ENCODE measurements at places on chromosomes 12 and 14.

GRCh38 chr14:29836395-29836794 is 91.3 kb downstream of the PRKD1 start:
- DNase-seq: no peak

DNA sequence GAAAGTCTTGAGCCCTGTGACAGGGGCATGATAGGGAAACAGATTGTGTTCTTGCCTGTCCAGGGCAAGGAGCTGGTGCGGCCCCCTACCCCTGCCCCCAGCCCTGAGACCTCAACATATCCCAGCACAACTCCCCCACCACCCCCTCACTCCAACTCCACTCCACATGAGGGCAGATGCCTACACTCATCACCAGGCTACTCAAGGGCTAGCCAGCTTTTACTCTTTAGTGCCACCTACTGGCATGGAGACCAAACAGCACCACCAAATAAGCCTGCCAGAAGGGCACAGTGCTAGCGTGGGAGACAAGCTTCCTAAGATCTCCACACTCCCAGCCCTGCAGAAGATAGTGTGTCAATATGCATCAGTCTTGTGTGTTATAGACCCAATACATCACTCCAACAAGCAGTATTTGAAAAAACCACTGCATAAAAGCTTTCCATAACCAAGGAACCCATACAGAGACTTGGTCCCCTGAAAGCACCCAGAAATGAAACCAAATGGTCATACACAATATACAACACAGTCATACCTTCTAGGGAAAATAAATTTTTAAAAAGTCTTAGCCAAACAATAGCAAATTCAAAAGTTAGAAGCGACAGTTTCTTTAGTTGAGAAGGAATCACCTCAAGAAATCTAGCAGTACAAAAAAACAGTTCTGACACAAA is 154.4 kb downstream of the KCNK10 start:
- peak; percentile 22 for DNase-seq

DNA sequence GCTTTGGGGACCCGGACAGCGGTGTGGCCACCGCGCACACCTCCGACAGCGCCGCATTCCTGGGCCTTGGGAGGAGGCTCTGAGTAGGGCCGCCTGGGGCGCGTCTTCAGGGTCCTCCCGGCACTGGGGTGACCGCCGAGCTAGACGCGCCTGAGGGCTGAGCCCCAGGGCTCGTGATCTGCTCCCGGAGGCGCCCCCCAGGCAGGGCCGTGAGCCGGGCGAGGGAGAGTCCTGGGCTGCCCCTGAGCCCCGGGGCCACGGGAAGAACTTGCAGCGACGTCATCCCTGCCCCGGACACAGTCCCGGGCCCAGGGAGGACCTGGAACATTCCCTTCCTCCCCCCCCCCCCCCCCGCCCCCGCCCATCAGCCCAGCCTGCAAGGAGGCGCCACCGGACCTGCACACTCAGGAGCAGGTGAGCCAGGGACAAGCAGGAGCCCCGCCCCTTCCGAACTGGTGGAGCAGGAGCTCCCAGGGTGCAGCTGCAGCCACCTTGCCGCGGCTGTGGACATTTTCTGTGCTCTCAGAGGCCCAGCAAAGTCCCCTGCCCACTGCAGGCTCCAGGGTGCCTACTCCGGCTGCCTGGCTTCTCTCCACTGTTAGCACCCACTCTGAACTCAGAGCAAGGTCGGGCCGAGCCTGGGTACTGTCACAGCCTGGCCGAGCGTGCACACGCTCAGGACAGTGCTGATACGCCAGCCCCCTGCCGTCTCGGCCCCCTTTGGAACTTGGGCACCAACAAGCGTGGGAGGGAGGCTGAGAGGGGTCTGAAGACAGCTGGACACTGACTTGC is 50.7 kb downstream of the A2M start:
- DNase-seq: peak; percentile 3

DNA sequence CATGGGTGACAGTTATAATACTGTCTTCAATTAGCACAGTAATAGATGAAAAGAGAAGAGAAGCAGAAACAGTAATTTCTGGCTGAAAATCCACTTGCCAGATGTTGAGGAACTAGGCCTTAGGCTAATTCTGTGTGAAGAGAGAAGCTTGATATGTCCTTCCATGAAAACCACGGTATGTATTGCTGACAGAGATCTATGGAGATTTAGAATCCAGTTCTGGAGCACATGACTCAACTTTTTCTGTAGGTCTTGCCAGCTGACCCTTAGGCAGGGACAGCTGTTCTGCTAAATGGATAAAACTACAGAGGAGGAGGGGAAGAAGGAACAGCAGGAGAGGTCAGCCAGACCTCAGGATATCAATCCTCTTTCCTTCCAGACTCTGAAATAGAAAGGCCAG is 211.5 kb downstream of the PRKD1 start:
- peak; percentile 94 for DNase-seq

- DNase-seq: peak; percentile 4
Observed at GRCh38 chr14:52422650-52423356, 108.7 kb downstream of the PTGER2 start.

DNA sequence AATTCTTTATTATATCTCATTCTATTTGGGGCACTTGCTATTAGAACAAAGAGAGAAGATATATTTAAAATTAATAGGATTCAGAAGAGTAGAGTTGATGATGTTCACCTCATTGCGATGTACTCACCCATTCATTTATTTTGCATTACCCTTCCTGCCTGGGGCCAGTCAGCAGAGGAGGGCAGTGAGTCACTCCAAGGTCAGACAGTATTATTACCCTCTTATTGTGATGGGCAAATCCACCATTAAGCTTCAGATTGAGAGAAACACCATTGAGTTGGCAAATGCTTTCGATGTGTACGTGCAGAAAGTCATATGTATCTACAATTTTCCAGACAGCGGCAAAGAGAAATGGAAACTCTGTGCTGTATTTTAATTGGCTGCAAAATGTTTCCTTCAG is 134.2 kb downstream of the BICD1 start:
- DNase-seq: peak; percentile 74

GRCh38 chr14:64646103-64646502 is 58.1 kb upstream of the PLEKHG3 start:
- DNase-seq: no peak

GRCh38 chr14:92963301-92964123 is 40.6 kb downstream of the CHGA start:
- no peak for DNase-seq

- no peak for DNase-seq
Observed at GRCh38 chr12:105275997-105276733, 40.2 kb upstream of the APPL2 start.

DNA sequence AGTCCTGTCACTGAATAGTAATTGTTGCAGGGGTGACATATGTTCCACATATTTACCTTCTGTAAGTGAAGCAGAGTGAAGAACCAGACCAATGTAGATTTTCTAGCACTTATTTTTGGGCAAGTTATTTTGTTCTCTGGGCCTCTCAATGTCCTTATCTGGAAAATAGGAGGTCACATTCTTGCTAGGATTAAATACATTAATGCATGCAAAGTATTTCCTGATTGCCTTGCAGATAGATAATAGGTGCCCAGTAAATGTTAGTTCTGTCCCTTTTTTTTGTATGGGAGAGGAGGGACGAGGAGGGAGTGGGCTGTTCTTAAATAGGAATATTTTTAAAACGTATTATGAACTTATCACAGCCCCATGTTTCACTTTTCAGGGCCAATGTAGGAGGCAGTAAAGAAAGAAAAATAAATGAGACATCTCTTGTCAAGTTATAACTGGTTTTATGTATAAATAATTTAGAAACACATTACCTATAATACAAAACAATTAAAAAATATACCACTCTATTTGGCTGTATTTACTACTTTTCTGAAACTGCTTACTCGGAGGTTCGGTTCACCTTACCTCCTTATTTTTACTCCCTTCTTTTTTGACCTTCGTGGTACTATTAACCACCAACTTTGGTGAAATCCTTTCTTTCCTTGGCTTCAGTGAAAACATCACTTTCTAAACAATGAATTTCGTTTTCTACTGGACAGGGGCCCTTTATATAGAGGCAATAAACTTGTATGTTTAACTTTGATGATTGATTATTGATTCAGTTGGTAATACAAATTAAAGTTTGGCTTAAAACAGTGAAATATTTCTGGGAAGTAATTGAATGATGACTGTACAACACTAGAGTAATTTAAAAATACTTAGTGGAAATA is 41.9 kb downstream of the DIP2B start:
- DNase-seq: no peak

GRCh38 chr14:89723930-89724627 is 230.5 kb downstream of the EFCAB11 start:
- no peak for DNase-seq

DNA sequence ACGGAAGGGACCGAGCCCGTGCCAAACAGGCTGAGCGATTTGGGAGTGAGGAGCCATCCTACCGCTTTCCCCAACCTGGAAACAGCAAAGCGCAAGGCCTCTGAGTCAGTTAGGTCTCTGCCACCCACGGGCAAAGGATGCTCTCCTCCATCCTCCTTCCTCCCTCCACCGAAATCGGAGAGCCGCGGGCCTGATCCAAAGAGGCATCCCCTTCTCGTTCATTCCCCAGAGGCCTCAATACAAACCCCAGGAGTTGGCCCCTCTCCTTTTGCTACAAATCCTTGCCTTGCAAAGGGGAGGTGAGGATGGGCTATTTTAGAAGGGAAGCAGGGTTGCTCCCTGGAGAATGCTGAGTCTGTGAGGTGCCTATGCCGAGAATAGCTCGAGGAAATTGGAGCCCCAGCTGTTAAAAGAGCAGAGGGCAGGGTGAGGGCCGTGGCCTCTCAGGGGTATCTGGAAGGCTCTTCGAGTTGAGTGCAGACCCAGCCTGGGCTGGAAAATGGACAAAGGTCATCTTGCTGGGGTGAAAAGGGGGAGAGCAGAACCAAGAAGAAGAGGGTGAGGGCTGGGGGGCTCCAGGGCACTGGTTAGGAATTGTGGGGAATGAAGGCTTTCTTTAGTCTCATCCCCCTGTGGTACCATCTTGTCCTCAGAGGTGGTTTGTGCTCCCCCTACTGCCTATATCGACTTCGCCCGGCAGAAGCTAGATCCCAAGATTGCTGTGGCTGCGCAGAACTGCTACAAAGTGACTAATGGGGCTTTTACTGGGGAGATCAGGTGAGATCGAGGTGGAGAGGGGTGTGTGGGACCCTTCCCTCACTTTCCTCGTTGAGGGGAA is 1.1 kb downstream of the TPI1 start:
- no peak for DNase-seq

DNA sequence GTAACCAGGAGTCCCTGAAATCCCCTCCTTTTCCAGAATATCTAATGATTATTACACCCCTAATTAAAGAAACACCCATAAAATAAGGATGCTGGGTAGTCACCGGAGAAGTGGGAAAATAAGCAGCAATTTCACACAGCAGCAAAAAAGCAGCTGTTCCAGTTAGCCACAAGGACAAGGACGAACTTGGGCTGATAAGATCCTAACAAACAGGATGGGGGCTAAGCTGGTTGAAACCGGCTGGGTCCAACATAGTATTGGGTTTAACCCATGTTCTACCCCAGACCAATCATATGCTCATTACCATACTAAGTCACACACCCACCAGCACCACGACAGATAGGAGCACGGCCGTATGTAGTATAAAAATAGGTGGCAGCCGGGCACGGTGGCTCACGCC is 100.7 kb downstream of the RPL10L start:
- no peak for DNase-seq

DNA sequence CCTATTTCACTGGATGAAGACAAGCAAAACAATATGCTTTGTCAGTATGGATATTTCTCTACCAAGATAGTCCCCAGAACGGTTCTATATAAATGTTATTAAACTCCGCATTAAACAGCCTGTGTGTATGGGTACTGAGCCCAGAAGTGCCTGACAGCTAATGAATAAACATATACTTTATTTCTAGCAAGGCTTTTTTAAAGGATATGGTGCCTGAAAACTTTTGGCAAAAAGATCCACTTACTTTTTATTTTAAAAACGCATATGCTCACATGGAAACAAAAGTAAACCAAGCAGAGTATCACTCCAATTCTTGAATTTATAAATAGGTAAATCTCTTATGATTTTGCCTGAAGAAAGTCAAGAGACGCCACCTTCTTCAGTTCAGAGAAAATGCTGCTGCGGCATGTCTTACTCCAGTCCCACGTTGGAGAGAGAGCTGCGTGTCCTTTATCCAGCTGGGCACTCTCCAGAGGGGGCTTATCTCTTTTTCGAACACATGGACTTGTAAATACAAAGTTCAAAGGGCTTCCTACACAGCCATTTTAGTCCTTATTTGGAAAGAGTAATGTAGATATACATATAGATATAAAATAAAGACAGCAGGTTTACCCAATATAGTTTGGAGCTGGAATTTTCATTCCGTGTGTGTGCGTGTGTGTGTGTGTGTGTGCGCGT is 264.2 kb downstream of the ADAMTS20 start:
- DNase-seq: no peak

DNA sequence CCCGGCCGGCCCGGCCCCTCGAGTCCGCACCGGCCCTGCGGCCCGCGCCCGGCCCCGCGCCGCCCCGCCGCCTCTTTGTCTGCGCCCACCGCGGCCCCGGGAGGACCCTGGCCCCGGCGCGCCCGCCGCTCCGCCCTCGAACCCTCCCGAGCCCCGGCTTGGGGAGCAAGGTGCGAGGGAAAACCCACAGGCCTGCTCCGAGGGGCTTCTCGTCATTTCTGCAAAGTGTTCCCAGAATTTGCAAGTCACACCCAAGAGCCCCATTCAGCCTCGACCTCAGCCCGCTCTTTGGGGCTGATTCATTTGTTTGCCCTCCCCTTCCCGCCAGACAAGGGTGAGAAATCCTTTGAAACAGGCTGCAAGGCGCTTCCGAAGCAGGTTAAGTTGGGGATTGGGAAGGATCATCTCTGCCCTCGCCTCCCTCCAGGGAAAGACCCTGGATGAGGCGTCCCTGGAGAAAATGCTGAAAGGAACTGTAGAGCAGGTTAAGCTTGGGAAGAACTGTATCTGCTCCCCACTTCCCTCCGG is 325 bp upstream of the CLIP1 start:
- DNase-seq: peak; percentile 42

- no peak for DNase-seq
Observed at GRCh38 chr14:71907793-71908515, 24.3 kb upstream of the RGS6 start.

GRCh38 chr14:78319406-78319805 is 149.2 kb downstream of the NRXN3 start:
- DNase-seq: no peak

DNA sequence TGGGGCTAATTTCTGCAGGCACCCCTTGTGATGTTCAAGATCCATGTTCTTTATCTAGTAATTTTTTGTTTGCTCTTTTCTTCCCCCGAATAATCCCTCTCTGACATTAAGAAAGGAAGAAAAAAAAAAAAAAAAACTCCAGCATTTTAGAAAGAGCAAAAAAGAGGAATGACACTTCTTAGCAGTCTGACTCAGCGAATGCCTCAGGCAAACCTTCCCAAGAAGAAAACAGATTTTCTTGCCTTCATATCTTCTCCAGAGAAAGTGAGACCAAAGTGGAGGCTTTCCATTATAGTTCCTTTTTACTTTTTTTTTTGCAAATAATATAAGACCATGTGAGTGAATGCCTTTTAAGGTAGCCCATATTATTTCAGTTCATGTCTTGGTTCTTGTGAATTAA is 479.0 kb upstream of the SYT1 start:
- peak; percentile 78 for DNase-seq

DNA sequence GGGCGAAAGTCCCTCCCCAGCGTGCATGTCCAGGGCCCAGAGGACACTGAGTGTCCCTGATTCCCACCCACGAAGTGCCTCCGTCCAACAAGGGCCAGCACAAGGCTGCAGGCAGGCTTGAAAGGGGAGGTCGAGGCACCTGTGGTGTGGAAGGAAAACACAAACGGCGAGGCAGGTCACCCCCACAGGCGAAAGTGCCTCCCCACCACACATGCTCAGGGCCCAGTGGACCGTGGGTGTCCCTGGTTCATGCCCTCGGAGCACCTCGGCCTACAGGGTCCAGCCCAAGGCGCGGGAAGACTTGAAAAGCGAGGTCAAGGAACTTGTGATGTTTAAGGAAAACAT is 370.4 kb downstream of the ALG10 start:
- DNase-seq: no peak

- no peak for DNase-seq
Observed at GRCh38 chr14:91511043-91511383, 903 bp upstream of the PPP4R3A start.

Data from RPMI7951 (cell line).